ENCODE measurements at places on chromosomes 7 and 10. TPM values are rescaled to one million over a fixed set of nuclear protein-coding genes. Genes with fewer than 3 reads are reported as not detected.
A peak's percentile ranks its signal among the peaks of the same experiment; 100 is the strongest.

Gene CDNF
- total RNA-seq = 3.2 TPM

- DNase-seq = no peak
Measured at GRCh38 chr7:155948845-155949244, 136.6 kb upstream of the SHH start.

Gene TMEM60
- 11.0 TPM for total RNA-seq

Gene ZMIZ1
- total RNA-seq = 26.4 TPM

DNA sequence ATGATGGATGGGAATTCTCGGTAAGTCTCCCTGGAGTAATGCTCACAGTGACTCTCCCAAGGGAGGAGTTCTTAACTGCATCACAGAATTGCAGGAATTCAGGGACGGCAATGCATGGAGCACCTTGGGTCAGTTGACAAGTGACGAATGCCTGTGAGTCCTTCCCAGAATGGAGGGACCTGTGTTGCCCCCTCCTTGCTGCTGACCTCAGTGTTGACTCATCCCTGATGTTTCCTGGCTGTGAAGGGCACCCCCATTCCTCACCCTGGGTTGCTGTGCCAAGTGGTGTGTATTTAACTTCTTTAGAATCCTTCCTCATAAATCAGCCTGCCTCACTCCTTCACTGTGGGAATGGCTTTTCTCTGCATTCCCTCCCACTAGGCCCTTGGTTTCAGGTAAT lies 98.9 kb downstream of the LRMDA start:
- DNase-seq = no peak

- peak; percentile 15 for DNase-seq
Measured at GRCh38 chr10:104657457-104657856, 16.4 kb downstream of the SORCS3 start.

DNA sequence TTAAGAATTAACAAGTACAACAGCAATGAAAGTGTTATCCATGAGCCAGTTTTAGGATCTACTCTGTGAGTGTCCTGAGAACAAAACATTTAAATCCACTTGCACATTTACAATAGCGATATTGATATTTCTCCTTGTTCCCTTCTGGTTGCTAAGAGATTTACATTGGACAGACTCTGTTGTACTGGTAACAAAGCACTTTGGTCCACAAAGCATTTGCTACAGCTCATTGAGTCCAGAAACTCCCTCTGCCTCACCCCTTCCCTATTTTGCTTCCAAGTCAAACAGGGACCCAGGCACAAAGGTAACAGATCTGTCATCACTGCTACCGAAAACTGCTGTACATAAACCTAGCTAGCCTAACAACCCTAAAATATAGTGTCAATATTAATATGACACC lies 2.1 kb downstream of the ANK3 start:
- no peak for DNase-seq

- no peak for DNase-seq
Measured at GRCh38 chr10:119663866-119664698, 12.9 kb downstream of the BAG3 start.

- no peak for DNase-seq
Measured at GRCh38 chr7:5552123-5552522, 128.5 kb upstream of the TNRC18 start.

DNA sequence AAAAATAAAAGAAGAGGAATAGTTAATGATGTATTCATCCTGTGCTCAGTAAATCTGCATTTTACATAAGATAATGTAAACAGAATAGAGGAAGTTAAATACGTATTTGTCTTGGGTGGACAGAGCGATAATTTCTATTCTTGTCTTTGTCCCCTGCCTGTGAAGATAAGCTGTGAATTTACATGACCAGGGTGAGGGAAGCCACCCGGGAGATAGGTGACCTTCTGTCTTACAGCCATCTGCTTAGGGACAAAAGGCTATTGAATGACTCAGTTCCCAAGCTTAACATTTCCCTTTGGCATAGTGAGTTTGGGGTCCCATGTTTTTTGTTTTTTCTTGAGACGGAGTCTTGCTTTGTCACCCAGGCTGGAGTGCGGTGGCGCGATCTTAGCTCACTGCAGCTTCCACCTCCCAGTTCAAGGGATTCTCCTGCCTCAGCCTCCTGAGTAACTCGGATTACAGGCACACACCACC lies 88.7 kb upstream of the KCTD7 start:
- no peak for DNase-seq

Gene OR2A1
- total RNA-seq = 0.20 TPM

Gene GATA3
- total RNA-seq = 16.0 TPM

Gene MMD2
- total RNA-seq = not detected

Gene DLX6
- total RNA-seq = 0.20 TPM

GRCh38 chr10:46004963-46005362 lies 25.5 kb downstream of the NCOA4 start:
- DNase-seq = no peak

DNA sequence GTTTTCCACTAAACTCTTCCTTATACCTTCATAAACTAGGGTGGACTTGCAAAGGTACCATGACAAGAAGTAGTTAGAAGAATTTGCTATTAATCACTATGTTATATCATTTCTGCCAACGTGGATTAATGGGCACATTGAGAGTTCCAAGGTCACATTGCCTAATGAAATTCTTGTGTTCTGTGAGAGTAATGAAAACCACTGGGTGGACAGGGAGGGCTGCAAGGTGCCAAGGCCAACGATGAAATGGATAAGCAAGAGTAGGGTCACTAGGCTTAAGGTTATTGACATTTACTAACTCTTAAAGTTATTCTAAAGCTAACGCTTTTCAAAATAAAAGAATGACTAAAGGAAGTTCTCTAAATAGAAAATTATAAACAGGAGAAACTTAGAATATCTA lies 6.6 kb upstream of the ABCB4 start:
- DNase-seq = no peak

Gene SPDYE5
- total RNA-seq = not detected

GRCh38 chr7:84997626-84998025 lies 189.2 kb downstream of the SEMA3D start:
- DNase-seq = no peak

GRCh38 chr7:122457969-122458368 lies 153.4 kb upstream of the FEZF1 start:
- DNase-seq = no peak

DNA sequence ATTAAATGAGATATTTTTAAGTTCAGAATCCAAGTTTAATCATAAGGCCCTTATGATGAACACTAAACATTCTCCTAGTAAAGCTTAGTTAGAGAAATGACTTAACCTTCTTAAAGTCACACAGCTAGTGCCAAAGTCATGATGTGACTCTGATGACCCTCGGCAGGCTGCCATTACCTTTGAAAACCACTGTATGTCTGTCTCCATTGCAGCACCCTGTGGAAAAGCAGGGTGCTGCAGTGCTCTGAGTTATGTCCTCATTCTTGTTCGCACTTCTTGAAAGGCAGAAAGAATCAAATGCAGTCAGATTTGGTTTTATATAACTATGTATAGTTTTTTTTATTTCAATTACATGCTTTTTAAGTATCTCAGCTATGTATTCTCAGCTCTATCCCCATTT lies 105.0 kb downstream of the PHTF2 start:
- DNase-seq = no peak

Gene PCBD1
- total RNA-seq = 15.5 TPM

Gene NEUROD6
- total RNA-seq = 0.30 TPM

DNA sequence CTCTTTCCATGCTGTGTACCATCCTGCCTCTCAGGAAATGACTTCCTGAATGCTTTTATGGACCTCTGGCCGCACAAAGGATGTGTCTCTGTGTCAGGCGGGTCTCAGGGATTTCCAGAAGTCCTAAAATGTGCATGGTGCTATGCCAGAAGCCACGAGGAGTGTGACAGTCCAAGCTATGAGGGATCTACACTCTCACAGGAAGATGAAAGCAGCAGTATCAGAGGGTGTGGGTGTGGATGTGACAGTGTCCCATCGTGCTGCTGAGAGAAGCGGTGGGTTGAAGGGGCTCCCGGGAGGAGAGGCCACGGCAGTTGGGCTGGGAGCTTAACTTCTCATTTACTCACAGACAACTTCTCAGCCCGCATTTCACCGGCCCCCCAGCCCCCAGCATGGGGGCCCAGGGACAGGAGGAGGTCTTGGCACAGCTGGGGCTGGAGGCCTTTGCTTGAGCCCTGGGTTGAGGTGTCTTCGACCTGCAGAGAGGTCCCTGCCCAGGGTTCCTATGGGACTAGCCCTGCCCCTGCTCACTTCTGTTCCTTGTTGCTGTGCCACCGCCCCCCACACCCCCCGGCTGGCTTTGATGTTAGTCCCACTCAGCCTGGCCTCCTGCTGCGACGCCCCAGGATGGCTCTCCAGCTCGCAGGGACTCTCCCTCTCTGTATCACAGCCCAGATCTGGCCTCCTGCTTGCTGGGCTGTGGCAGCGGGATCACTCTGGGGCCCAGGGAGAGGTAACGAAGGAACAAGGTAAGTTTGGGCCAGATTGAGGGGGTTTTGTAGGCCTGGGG lies 30.8 kb upstream of the EMX2 start:
- DNase-seq = no peak

GRCh38 chr7:22429386-22429785 lies 70.6 kb downstream of the STEAP1B start:
- DNase-seq = no peak

Gene NPSR1
- not detected for total RNA-seq

DNA sequence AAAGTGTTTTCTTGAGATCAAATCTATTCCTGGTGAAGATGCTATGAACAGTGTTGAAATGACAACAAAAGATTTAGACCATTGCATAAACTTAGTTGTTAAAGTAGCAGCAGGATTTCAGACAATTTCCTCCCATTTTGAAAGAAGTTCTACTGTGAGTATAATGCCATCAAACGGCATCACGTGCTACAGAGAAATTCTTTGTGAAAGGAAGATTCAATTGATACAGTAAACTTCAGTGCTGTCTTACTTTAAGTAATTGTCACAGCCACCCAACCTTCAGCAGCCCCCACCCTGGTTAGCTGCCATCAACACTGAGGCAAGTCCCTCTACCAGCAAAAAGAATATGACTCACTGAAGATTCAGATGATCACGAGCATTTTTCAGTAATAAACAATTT lies 115.2 kb downstream of the TES start:
- no peak for DNase-seq

- no peak for DNase-seq
Measured at GRCh38 chr7:26779978-26780595, 84.3 kb downstream of the SKAP2 start.

Gene PCLO
- 3.8 TPM for total RNA-seq

Gene OR13A1
- 0.10 TPM for total RNA-seq

DNA sequence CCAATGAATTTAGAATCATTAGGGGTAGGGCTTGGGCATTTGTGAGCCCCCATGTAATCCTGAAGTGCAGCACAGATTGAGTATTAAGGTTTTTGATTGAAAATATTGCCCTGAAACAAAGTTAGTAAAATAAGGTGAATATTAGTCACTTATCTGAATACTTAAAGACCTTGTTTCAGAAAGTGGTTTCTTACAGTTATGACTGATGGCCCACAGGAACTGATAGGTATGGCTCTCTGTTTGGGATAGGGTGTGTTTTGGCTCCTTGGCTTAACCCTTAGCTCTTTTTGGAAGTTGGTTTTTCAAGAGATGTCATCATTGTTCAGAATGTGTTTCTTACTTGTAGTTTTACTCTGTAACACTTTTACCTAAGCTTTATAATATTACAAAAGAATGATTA lies 34.8 kb downstream of the MDFIC start:
- DNase-seq = no peak

DNA sequence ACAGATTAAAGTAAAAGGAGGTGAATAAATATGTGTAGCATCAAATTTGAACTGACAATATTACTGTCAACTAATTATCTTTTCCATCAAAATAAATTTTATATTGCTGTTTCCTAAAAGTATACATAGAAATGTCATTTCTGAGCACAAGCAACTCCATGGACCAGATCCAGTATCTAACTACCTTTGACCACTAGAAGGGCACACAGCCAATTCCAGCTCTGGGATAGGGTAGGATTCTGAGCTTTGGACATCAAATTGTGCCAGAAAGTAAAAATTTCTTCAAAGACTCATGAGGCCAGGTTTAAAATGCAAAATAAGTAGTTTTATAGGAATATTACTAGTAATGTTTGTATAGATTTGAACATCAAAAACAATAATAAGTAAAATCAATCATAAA lies 29.7 kb downstream of the AKR1C3 start:
- DNase-seq = no peak

Gene SGCE
- 113 TPM for total RNA-seq

Gene DHTKD1
- total RNA-seq = 19.5 TPM

Gene HYAL4
- total RNA-seq = not detected

Gene KIF11
- total RNA-seq = 15.1 TPM

DNA sequence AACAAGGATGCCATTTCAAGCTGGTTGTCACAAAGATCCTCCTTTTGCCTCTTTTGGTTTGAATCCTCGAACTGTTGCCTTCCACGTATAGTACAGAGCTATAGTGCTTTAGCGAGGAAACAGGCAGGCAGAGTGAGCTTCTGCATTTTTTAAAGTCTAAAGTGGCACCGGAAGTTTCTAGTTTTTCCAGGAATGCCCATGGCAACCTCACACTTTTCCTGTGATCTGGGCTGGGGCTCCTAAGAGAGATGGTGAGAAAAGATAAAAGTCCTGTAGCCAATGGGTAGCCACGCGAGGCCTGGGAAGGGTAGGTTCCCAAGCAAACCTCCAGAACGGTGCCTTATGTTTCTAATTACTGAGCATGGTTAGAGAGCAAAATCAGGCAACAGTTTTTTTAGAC lies 76.7 kb downstream of the CALD1 start:
- DNase-seq = peak; percentile 71

GRCh38 chr10:73772281-73773151 lies 9.3 kb upstream of the CHCHD1 start:
- peak; percentile 70 for DNase-seq

GRCh38 chr10:104816501-104816900 lies 175.4 kb downstream of the SORCS3 start:
- DNase-seq = no peak

GRCh38 chr10:103745341-103746247 lies 109.8 kb downstream of the SH3PXD2A start:
- DNase-seq = no peak

Gene CDK5
- total RNA-seq = 6.4 TPM

Gene CD36
- total RNA-seq = 589 TPM

GRCh38 chr7:17355050-17355449 lies 56.6 kb downstream of the AHR start:
- no peak for DNase-seq

DNA sequence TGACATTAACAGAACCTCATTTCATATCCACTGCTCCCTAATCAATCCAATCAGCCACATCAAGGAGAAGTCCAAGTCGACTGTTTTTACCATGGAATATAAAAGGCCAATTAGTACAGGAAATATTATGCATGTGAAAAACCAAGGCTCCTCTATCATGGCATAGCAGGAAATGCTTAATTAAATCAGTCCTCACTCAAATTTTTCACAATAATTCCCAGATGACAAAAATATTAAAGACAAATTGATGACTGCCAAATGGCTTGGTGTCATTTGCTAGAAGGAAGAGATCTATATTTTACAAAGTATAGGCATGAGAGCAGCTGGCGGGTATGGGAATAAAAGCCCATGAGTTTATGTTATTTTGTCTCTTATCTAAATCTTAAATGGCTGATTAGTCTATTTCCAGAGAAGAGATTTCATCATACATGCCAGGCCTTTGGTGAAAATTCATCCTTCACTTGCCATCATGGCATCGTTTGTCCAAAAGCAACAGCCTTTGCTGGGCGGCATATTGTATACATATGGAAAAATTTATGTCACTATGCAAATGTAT lies 219.6 kb downstream of the DGKB start:
- DNase-seq = no peak

All from skin of body (tissue), 3 donors.